ENCODE measurements at places on chromosomes 6 and 20.
A peak's percentile ranks its signal among the peaks of the same experiment; 100 is the strongest.

GRCh38 chr6:18602931-18603330 lies 215.8 kb downstream of the RNF144B start:
- no peak for DNase-seq

DNA sequence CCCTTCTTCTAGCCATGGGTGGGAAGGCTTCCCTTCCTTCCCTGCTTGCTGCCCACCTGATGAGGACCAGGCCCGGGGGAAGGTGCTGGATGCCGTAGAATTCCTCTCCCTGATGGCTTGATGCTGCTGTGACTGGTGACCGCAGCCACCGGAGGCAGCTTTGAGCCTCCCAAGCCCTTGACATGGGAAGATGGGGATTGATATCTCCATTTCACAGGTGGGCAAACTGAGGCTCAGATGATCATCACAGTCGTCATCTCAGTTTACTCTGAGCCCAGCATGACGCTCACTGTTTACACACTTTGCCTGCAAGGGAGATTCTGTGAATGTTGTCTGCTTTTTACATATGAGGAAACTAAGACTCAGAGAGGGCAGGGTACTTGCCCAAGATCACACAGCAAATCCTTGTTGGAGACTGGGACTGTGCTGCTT lies 43.9 kb downstream of the SRC start:
- no peak for DNase-seq

DNA sequence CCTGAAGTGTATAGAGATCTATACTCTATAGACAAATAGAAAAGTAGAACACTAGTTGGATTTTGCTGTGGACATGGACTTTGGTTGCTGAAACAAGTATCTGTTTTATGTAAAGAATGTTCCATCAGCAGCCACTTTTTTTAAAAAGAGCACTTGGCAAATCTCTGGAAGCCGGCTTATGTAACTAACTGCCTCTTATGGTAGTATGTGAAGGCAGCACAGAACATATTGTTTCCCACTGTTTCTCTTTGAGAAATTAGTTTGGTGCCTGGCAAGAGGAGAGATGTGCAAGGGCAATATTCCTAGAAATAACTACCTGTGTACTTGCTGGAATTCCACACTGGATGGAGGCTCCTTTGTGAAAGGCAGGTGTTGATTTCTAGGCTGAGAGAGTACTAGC lies 242.3 kb upstream of the PREP start:
- DNase-seq: no peak

- no peak for DNase-seq
Observed at GRCh38 chr6:140486450-140487361, 1112.3 kb upstream of the CITED2 start.

GRCh38 chr6:137412562-137412961 lies 81.6 kb downstream of the OLIG3 start:
- no peak for DNase-seq

GRCh38 chr6:152221806-152222628 lies 414.5 kb downstream of the ESR1 start:
- DNase-seq: no peak

GRCh38 chr6:41642090-41642959 lies 4.1 kb downstream of the MDFI start:
- no peak for DNase-seq

GRCh38 chr20:48154040-48154765 lies 368.9 kb upstream of the SULF2 start:
- DNase-seq: no peak

GRCh38 chr20:50234288-50234687 lies 43.7 kb downstream of the CEBPB start:
- no peak for DNase-seq

- DNase-seq: peak; percentile 78
Observed at GRCh38 chr6:42782689-42783176, 881 bp downstream of the BICRAL start.

DNA sequence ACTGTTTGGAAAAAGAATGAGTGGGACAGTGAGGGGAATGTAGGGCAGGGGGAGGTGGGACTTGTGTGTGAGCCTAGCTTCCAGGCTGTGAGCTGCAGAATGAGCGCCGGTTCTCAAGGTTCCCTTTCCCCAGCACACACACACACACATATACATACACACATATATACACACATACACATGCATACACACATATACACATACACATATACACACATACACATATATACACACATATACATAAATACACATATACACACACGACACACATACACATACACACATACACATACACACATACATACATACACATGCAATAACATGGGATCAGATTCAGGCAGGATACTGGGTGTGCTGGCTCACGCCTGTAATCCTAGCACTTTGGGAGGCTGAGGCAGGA lies 66.5 kb downstream of the CNBD2 start:
- no peak for DNase-seq

- DNase-seq: no peak
Observed at GRCh38 chr6:55955684-55956083, 80.3 kb upstream of the BMP5 start.

DNA sequence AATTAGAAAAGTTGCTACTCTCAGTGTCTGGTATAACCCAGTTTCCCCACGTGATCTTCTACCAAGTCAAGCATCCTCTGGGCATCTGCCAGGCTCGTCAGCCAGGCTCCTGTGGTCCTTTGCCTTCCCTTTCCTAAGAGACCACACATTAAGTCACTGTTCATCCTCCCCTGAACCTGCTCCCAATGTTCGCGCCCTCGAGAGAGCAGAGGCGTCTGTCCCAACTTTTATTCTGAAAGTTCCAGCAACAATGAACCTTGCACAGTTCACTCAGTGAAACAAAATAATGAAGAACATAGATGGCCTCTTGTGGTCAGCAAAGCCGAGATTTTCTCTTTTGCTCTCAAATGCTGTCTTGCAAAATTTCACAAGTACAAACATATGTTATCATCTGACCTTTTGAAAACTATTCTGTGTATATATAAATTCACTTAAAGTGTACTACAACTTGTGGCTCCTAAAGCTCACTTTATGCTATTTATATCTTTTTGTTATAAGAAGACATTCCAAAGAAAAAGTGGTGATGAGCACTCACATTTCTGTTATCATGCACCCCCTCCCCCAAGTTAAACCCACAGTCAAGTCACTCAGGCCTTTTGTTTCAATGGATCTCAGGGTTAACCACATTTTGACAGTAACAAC lies 39.2 kb upstream of the NHSL1 start:
- DNase-seq: no peak

DNA sequence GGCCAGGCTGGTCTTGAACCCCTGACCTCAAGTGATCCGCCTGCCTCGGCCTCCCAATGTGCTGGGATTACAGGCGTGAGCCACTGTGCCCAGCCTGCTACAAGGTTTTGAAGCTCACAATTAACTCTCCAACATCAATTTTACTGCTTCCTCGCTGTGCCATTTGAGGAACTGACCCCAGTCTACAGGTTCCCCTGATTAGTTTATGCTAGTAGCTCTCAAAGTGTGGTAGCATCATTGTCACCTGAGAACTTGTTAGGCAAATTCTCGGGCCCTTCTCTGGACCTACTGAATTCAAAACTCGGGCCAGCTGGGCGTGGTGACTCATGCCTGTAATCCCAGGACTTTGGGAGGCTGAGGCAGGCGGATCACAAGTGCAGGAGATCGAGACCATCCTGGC lies 49.4 kb downstream of the MCUR1 start:
- no peak for DNase-seq

GRCh38 chr20:1204576-1204975 lies 1.3 kb downstream of the C20orf202 start:
- no peak for DNase-seq

DNA sequence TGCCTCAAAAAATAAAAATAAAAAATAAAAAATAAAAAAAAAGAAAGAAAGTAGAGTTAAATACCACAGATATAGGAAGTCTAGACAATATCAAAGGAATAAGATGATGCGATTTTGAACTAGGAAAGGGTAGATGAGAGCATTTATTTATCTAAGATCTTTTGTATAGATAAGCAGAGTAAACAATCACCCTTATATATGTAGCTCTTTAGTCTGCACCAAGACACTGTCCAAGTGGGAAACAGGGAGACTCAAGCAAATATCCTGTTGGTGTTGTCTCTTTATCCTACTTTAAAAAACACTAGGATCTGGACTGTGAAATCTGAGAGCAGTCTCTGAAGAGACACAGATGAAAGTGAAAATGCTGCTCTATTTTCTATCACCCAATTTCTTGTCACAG lies 587.0 kb upstream of the FLRT3 start:
- DNase-seq: no peak

GRCh38 chr6:31834367-31835250 lies 7.1 kb downstream of the HSPA1B start:
- peak; percentile 88 for DNase-seq

- DNase-seq: no peak
Observed at GRCh38 chr6:115467726-115468125, 593.0 kb downstream of the FRK start.

- no peak for DNase-seq
Observed at GRCh38 chr6:150654608-150655007, 54.9 kb downstream of the PLEKHG1 start.

- DNase-seq: no peak
Observed at GRCh38 chr6:15280028-15280427, 34.2 kb downstream of the JARID2 start.

GRCh38 chr6:56058636-56059035 lies 183.2 kb upstream of the BMP5 start:
- no peak for DNase-seq

GRCh38 chr6:169164986-169165385 lies 88.7 kb downstream of the THBS2 start:
- no peak for DNase-seq

- no peak for DNase-seq
Observed at GRCh38 chr6:30840084-30840934, 44.0 kb upstream of the DDR1 start.

GRCh38 chr6:115720900-115721299 lies 339.8 kb downstream of the FRK start:
- DNase-seq: no peak

DNA sequence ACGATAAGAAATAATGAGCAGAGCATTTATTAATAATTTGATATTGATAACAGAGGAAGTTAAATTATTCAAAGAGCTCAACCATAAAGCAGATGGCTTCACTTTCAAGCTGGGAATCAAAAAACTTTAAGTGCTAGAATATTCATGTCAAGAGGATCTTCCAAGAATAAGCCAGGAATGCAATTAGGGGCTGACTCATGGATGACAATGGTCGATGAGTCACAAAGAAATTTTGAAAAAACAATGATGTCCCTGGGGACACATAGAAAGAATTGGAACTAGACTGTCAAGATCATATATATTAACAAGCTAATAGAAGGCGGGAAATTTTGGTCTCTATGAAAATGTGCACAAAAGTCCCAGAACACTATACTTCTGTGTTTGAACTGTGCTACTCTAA lies 304.1 kb downstream of the LAMA2 start:
- DNase-seq: no peak

GRCh38 chr6:110334423-110335180 lies 23.5 kb downstream of the METTL24 start:
- DNase-seq: no peak

DNA sequence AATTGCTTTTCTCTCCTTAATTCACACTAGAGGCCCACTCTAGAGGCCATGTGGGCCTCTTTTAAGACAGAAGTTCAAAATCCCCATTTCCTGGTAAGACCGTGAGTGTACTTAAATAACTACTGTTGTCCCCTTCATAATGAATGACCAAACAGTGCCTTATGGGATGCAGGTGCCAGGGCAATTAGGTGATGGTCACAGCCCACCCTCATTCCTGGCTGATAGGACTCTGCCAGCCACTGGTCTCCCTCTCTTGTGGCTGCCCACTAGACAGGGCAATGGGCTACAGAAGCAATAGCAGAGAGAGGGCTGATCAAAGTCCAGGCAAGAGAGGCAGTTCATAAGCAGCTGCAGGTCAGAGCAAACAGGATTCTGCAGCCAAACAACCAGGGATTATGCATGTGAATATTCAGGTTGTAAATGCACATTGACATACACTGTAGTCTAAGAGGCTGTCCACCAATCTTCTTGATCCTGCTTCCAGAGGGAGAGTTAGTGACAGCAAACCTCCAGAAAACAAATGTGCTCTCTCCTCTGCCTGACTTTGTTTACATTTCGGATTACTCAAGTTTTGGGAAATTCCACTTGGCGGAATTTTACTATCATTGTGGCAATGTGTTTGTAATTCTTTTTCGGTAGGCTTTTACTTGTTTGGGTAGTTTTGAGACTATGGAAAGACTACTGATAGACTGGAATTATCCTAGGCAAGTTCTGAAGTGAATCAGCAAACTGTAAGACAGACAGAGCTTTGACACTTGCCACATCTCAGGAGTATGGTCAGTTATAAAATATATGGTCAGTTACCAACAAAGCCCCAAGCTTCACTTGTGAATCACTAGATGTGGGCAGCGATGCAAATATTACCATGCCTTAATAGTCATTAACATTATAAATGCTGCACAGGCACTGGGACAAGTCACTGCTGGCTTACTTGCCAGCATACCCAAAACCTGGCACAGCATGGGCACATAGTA lies 12.8 kb downstream of the PTPRK start:
- DNase-seq: no peak

DNA sequence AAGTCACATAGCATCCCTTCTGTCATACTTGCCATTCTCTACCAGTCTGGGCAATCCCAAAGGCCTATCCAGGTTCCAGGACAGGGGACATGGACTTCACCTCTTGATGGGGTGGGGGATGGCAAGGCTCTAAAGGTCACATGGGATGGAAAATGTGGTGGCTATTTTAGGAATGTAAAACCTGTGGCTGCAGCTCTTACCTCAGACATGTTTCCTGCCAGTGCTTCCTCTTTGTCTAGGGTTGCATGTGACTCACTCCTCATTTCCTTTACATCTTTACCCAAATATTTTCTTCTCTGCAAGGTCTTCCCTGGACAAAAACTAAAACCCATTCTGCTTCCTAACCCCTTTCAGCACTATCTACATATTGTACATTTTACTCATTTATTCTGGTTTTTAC lies 135.7 kb downstream of the BTBD3 start:
- no peak for DNase-seq

GRCh38 chr20:42510686-42511085 lies 679.0 kb downstream of the PTPRT start:
- no peak for DNase-seq

DNA sequence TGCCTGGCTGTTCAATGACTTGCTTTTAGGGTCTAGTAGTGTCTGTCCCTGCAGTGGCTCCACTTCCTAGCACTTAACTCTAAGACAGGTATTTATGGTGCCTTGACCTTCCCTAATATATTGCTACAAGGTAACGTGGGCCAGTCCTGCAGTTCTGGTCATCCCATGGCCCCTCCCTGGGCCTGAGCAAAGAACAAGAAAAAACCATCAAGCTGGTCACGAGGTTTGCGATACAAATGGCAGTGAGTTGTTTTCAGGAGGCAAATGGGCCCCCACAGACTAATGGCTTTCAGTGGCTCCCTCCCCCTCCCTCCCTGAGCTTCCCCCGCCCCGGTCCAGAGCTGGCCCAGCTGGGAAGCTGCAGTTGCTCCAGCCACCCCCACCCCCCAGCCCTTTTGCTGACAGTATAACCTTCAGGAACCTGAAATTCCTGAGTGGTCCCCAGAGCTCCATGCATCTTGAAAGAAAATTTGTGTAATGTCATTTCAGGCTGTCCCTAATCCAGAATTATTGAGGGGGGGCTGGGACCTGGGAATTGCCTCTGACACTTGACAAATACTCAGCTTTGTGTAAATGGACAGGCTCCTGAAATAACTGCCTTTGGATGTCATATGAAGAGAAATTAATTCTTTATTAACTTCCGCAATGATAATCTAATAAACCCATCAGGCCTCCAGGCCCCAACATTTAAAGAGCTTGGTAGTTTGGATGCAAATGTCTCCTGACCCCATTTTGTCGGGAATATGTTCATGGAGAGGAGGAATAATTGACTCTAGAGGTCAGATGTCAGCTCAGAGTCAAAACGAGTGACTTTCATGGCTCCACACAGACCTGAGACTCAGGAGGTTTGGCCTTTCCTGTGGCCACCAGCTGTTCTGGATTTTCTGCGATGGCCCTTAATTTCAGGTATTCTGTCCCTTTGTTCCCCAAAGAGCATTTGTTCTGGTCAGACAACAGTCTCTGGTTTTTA lies 153.2 kb upstream of the TOP1 start:
- DNase-seq: no peak
